Colonic mucosa (tissue), 4 donors: ENCODE measurements at places on chromosomes 3 and 15.

DNA sequence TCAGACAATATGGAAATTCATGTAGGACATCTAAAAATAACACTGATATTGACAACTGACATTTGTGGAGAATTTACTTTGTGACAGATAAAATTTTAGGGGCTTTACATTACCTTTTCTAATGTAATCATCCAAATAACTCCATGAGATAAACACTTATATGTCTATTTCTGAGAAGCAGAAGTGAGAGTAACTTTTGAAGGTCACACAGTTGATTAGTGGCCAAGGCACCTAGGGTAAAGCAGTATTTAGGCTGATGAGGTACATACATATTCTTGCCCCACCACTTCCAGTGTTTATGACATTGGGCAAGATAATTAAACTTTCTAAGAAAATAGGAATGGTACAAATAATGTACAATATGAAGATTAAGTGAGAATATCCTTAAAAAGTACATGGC lies 248.4 kb downstream of the CPNE4 start:
- no peaks in the 10 kb centered on the region for H3K36me3 ChIP-seq
- H3K27me3 ChIP-seq = no peaks in the 10 kb centered on the region
- no peak overlapping the region for H3K4me3 ChIP-seq
- no peaks in the 10 kb centered on the region for H3K4me1 ChIP-seq

DNA sequence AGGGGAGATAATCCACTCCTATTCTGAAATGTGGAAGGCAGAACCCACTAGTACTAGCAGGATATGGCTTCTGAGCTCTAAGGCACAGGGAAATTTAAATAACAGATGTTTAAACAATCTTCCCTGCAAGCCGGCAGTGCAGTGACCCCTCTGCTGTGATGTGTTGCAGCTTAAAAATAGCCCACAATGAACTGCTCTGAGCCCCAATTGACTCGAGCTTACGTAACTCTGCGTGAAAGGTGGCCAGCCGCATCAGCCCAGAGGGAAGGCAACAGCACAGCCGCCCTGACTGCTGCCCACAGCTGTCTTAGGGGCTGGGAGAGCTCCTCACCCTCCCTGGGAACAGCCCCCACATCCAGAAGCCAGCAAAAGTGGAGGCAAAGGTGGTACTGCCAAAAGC lies 12.5 kb upstream of the CAMKV start:
- no peaks in the 10 kb centered on the region for H3K36me3 ChIP-seq
- no peak overlapping the region for H3K4me3 ChIP-seq
- no peak for DNase-seq
- no peaks in the 10 kb centered on the region for H3K27me3 ChIP-seq

- H3K4me1 ChIP-seq = no peaks in the 10 kb centered on the region
- H3K36me3 ChIP-seq = no peaks in the 10 kb centered on the region
- peak; percentile 56 for DNase-seq
- no peak overlapping the region for H3K27ac ChIP-seq
- no peaks in the 10 kb centered on the region for H3K27me3 ChIP-seq
- H3K4me3 ChIP-seq = no peak overlapping the region
Measured at GRCh38 chr3:14548321-14548729, 8.2 kb upstream of the GRIP2 start.

GRCh38 chr3:38152609-38153008 lies 12.7 kb upstream of the OXSR1 start:
- H3K36me3 ChIP-seq = no peaks in the 10 kb centered on the region
- H3K27ac ChIP-seq = no peak overlapping the region
- no peak for DNase-seq
- H3K4me1 ChIP-seq = no peaks in the 10 kb centered on the region
- no peak overlapping the region for H3K4me3 ChIP-seq

DNA sequence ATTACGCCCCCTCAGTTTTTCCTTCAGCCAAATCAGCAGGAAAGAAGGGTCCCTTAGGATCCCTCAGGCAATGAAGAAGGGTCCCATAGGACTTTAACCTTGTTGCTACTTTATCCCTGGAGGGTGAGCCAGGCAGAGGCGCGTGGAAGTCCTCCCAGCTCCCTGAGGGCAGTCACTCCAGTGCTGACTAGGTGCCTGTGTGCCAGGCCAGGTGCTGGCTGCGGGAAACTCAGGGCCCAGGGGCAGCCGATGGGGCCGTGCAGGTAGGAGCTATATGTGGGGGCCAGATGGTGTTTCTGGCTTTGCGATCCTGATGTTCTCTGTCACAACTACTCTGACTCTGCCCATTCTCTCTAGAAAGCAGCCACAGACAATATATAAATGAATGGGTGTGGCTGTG lies 42.8 kb upstream of the IQSEC1 start:
- no peak overlapping the region for H3K4me3 ChIP-seq
- H3K36me3 ChIP-seq = no peaks in the 10 kb centered on the region
- peaks cover 4% of the 10 kb centered on the region for H3K4me1 ChIP-seq
- no peaks in the 10 kb centered on the region for H3K27me3 ChIP-seq
- no peak for DNase-seq
- H3K27ac ChIP-seq = no peak overlapping the region

- no peak for DNase-seq
- H3K27ac ChIP-seq = no peak overlapping the region
- no peak overlapping the region for H3K4me3 ChIP-seq
- no peaks in the 10 kb centered on the region for H3K4me1 ChIP-seq
- H3K27me3 ChIP-seq = no peaks in the 10 kb centered on the region
Measured at GRCh38 chr3:133776794-133777438, 28.7 kb upstream of the SRPRB start.

- no peak for DNase-seq
- H3K4me1 ChIP-seq = no peaks in the 10 kb centered on the region
- no peak overlapping the region for H3K4me3 ChIP-seq
- H3K27ac ChIP-seq = no peak overlapping the region
- no peaks in the 10 kb centered on the region for H3K27me3 ChIP-seq
Measured at GRCh38 chr3:178711753-178712152, 175.5 kb downstream of the KCNMB2 start.
